Natural killer cell treated with Interleukin-12 subunit alpha and Interleukin-12 subunit beta and Interleukin-15 and Interleukin-18, amount 100 ng/mL, for 72 hours (primary cell): ENCODE measurements at places on chromosomes 1 and 21. TPM values are rescaled to one million over a fixed set of nuclear protein-coding genes. Genes with fewer than 3 reads are reported as not detected.

- H3K27ac ChIP-seq = no peak overlapping the region
- no peaks in the 10 kb centered on the region for H3K36me3 ChIP-seq
- peaks cover 13% of the 10 kb centered on the region for H3K4me1 ChIP-seq
These were observed 35.9 kb downstream of the TCP10L start for GRCh38 chr21:32549440-32549839.

DNA sequence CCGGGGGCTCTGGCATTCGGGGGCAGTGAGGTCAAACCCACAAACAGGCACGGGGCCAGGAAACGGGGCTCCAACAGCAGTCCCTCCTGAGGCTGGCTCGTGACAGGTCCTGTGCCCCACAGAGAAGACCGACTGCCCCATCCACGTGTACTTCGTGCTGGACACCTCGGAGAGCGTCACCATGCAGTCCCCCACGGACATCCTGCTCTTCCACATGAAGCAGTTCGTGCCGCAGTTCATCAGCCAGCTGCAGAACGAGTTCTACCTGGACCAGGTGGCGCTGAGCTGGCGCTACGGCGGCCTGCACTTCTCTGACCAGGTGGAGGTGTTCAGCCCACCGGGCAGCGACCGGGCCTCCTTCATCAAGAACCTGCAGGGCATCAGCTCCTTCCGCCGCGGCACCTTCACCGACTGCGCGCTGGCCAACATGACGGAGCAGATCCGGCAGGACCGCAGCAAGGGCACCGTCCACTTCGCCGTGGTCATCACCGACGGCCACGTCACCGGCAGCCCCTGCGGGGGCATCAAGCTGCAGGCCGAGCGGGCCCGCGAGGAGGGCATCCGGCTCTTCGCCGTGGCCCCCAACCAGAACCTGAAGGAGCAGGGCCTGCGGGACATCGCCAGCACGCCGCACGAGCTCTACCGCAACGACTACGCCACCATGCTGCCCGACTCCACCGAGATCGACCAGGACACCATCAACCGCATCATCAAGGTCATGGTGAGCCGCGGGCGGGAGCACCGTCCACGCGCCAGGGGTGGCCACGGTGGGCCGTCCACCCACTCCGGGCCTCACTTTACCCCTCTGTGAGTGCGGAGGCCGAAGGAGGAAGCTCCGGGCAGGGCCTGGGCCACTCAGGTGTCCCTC is 14.2 kb downstream of the COL6A2 start:
- no peaks in the 10 kb centered on the region for H3K4me1 ChIP-seq
- H3K4me3 ChIP-seq = no peak overlapping the region
- H3K36me3 ChIP-seq = peaks cover 4% of the 10 kb centered on the region
- H3K27ac ChIP-seq = no peak overlapping the region
- peak; percentile 58 for DNase-seq
- H3K27me3 ChIP-seq = peaks cover 6% of the 10 kb centered on the region

DNA sequence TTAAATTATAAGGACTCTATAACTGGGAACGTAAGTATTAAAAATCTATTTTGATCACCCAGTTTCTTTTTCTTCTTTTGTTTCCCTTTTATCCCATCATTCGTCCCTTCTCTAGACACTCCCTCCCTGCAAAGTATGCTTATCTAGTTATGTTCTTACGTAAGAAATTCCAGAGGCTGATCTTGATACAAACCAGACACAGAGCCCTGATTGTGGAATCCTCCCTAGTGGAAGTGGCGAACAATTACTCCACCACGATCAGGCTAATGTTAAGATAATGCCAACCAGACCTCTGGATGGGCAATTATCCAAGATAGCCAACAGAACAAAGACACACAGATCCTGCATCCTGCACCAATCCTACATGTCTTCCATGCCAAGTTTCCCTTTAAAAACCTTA is 1557.4 kb downstream of the PLA2G4A start:
- no peak overlapping the region for H3K27ac ChIP-seq
- H3K4me3 ChIP-seq = no peak overlapping the region
- no peaks in the 10 kb centered on the region for H3K27me3 ChIP-seq
- H3K4me1 ChIP-seq = no peaks in the 10 kb centered on the region
- no peaks in the 10 kb centered on the region for H3K36me3 ChIP-seq

DNA sequence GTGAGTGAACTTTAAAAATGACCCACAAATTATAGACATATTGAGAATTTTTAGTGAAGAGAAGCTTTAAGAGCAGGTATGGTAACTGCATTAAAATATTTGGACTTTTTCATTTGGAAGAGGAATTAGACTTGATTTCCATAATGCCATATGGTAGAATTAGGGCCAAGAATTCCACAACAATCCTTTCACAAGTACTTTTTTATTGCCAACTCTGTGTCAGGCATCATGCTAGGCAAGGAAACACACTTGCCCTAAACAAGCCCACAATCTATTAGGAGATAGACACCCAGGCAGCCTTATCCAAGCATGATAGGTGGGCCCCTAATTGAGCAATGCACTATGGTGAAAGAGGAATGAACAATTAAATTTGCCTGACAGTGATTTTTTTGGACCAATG is 353.0 kb downstream of the TGFB2 start:
- no peak overlapping the region for H3K27ac ChIP-seq
- H3K4me1 ChIP-seq = no peaks in the 10 kb centered on the region
- H3K4me3 ChIP-seq = no peak overlapping the region
- H3K27me3 ChIP-seq = no peaks in the 10 kb centered on the region
- DNase-seq = no peak

- no peaks in the 10 kb centered on the region for H3K4me1 ChIP-seq
- no peaks in the 10 kb centered on the region for H3K27me3 ChIP-seq
- no peak overlapping the region for H3K4me3 ChIP-seq
- no peaks in the 10 kb centered on the region for H3K36me3 ChIP-seq
These were observed 301.7 kb upstream of the LYPLAL1 start for GRCh38 chr1:218872026-218872425.

GRCh38 chr1:169595764-169596711 is 9.8 kb upstream of the F5 start:
- H3K36me3 ChIP-seq = no peaks in the 10 kb centered on the region
- DNase-seq = no peak
- no peak overlapping the region for H3K4me3 ChIP-seq
- peaks cover 20% of the 10 kb centered on the region for H3K27me3 ChIP-seq

GRCh38 chr1:50983219-50983802 is 13.3 kb downstream of the CDKN2C start:
- H3K27me3 ChIP-seq = no peaks in the 10 kb centered on the region
- no peaks in the 10 kb centered on the region for H3K36me3 ChIP-seq
- H3K27ac ChIP-seq = no peak overlapping the region
- peaks cover 9% of the 10 kb centered on the region for H3K4me1 ChIP-seq
- no peak overlapping the region for H3K4me3 ChIP-seq
- DNase-seq = no peak

- peaks cover 44% of the 10 kb centered on the region for H3K36me3 ChIP-seq
- H3K4me1 ChIP-seq = peaks cover 47% of the 10 kb centered on the region
- H3K27me3 ChIP-seq = no peaks in the 10 kb centered on the region
- DNase-seq = no peak
These were observed 1.4 kb downstream of the RCC1 start for GRCh38 chr1:28507247-28507645.

DNA sequence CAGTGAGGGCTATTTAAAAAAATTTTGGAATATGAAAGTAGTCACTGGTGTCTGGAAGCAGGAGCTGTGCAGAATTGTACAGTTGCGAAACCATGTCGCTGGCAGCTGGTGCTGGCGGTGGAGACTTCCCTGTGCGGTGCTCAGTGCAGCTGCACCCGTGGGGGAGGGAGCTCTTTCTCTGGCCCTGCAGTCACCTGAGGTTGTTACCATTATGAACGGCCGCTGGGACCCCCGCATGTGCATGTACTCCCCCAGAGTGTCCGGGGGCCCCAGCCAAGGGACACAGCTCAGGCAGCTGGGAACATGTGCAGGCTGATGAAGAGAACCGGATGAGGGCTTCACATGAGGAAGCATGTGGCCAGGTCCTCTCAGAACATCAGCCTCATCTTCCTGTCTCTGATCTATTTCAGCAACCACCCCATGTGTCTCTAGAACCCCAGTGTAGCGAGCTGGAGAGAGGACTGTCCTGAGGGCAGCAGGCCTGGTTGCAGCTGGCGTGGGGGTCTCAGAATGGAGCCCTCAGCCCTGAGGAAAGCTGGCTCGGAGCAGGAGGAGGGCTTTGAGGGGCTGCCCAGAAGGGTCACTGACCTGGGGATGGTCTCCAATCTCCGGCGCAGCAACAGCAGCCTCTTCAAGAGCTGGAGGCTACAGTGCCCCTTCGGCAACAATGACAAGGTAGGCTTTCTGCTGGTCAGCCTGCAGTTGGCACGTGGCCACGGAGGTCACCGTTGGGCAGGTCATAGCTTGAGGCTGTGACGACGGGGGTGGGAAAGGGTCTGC is at the start of gene TRPM2:
TSS of gene TRPM2 (plus strand) at position 431 of the 780 bp plus-strand sequence. CDS start at position 511, 80 bp downstream.
- H3K27ac ChIP-seq = peak within 1 kb of the TSS; percentile 87
- peaks cover 2% of the 10 kb centered on the region for H3K27me3 ChIP-seq
- no peak for DNase-seq
- H3K36me3 ChIP-seq = peaks cover 4% of the 10 kb centered on the region

- H3K27ac ChIP-seq = no peak overlapping the region
- no peaks in the 10 kb centered on the region for H3K36me3 ChIP-seq
- peak overlapping the region; percentile 84 for H3K4me3 ChIP-seq
- H3K4me1 ChIP-seq = peaks cover 11% of the 10 kb centered on the region
- peaks cover 16% of the 10 kb centered on the region for H3K27me3 ChIP-seq
- DNase-seq = no peak
These were observed 1.9 kb downstream of the C1orf198 start for GRCh38 chr1:230866171-230867070.

DNA sequence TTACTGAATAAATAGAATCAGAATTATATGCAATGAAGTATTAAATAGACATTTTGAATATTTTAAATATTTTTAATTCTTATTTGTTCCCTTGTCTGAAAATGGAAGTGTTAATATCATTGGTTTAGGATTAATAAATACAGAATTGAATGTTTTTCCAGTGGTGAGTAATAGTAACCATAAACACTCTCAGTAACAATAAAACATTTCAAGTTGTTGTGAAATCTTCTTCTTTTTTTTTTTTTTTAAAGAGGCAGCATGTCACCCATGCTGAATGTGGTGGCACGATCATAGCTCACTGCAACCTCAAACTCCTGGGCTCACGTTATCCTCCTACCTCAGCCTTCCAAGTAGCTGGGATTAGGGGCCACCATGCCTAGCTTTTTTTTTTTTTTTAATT is 86.2 kb upstream of the ZBTB18 start:
- H3K36me3 ChIP-seq = no peaks in the 10 kb centered on the region
- no peaks in the 10 kb centered on the region for H3K4me1 ChIP-seq
- DNase-seq = no peak

DNA sequence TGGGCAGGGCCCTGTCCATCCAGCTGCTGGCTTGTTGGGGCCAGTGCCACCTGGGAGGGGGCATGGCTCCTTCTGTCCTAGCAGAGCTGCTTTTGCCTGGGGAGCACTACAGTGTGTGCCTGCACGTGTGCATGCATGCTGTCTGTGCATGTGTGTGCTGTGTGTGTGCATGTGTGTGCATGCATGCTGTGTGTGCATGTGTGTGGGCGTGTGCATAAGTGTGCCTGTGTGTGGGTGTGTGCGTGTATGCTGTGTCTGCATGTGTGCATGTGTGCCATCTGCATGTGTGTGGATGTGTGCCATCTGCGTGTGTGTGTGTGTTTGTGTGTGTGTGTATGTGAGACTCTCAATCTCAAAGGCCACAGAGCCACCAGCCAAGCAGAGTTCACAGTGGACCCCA is 8.3 kb upstream of the PRKCZ start:
- peaks cover 15% of the 10 kb centered on the region for H3K27me3 ChIP-seq
- no peak for DNase-seq

DNA sequence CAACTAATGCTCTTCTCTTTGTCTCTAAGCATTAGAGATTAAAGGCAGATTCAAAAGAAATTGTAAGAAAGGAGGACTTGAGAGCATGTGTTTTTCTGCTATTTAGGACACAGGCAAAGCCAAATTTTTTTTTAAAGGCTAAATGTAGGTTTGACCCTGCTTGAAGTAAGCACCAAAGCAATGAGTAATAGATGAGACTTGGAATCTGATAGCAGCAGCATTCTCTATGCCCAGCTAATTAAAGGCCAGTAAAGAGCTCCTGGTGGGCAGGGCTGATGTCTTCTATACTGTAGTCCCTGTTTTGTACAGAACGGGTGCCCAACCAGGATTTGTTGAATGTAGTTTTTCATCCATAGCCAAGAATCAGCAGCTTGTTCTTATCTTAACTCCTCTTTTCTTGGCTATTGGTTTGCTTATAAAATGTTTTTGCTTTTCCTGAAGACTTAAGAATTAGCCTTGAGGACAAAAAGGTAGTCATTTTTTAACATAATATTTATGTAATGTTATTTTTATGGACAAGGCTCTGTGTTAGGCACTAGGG is 179.6 kb downstream of the LMO4 start:
- no peak for DNase-seq
- H3K4me3 ChIP-seq = no peak overlapping the region
- H3K36me3 ChIP-seq = no peaks in the 10 kb centered on the region
- no peak overlapping the region for H3K27ac ChIP-seq
- H3K27me3 ChIP-seq = no peaks in the 10 kb centered on the region

GRCh38 chr1:224058303-224058702 is 55.6 kb upstream of the FBXO28 start:
- H3K4me3 ChIP-seq = no peak overlapping the region
- H3K27me3 ChIP-seq = peaks cover 7% of the 10 kb centered on the region
- H3K27ac ChIP-seq = no peak overlapping the region
- no peaks in the 10 kb centered on the region for H3K36me3 ChIP-seq
- no peak for DNase-seq

DNA sequence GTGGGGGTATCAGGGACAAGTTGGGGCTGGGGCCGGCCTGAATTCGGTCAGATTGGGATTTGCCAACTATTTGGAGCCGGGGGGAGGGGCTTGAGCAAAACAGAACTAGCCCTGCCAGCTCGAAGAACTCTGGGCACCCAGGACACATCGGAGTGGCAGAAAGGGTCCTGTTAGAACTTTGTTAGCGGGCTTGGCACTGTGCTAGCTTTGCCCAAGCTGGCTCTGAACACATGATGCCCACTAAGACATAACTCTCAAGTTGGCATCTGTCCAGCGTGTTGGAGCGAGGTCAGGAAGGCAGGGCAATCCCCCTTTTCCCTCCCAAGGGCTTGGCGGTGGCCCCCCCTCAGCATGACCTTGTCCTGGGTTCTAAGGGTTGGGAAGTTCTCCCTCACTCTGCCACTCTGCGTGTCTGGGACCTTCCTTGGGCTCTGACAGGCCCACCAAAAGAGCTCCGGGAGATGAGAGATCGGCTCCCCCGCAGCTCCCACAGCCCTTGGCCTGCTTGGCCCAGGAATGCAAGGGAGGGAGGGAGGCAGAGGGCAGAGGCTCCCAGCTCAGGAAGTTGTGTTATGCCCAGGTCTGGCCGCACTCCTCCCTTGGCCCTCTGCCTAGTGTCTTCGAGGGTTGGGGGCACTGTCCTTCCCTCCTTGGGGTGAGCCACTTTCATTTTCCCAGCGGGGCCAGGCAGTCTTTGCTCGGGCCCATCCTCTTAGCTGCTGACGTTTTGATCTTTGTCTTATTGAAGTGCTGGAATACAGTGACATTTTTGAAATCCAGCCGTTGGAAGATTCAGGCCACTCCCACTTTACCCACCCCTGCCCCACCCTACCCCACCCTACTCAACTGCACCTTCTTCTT is 1.2 kb downstream of the LMNA start:
- peak overlapping the region; percentile 83 for H3K4me3 ChIP-seq
- peaks cover 29% of the 10 kb centered on the region for H3K27me3 ChIP-seq

ARHGAP29 gene
- total RNA-seq = not detected

CELA3A gene
- total RNA-seq = not detected

FCGR3B gene
- total RNA-seq = 3.0 TPM

DIO1 gene
- total RNA-seq = not detected

OR6Y1 gene
- not detected for total RNA-seq

TNFSF4 gene
- total RNA-seq = 275 TPM

SNRPE gene
- total RNA-seq = 125 TPM

NBPF9 gene
- 20.0 TPM for total RNA-seq

GBP7 gene
- 1.3 TPM for total RNA-seq
